ENCODE measurements at places on chromosomes 11 and 22. TPM values are rescaled to one million over a fixed set of nuclear protein-coding genes. Genes with fewer than 3 reads are reported as not detected.
A peak's percentile ranks its signal among the peaks of the same experiment; 100 is the strongest.

Gene TMEM45B
- 30.8 TPM for total RNA-seq

DNA sequence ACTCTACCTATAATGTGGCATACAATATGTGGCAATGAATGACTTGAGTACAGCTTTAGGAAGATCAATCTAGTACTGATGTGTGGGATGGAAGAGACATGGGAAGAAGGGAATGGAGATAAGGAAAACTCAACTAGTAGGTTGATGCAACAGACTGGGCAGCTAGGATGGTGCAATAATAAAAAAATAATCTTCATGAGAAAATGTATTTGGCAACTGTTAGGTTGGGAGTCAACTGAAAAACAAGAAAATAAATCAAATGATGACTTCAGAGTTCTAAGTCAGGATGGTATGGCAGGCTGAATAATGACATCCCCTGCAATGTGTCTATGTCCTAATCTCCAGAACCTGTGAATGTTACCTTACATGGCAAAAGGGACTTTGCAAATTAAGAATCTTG lies 236.8 kb upstream of the PITPNB start:
- no peak overlapping the region for H3K27ac ChIP-seq
- H3K27me3 ChIP-seq = no peaks in the 10 kb centered on the region
- no peak overlapping the region for H3K4me3 ChIP-seq

Gene DLG2
- 2.7 TPM for total RNA-seq

GRCh38 chr11:11620173-11620920 lies 1.5 kb downstream of the GALNT18 start:
- H3K4me1 ChIP-seq = peaks cover 5% of the 10 kb centered on the region
- H3K27me3 ChIP-seq = no peaks in the 10 kb centered on the region
- H3K36me3 ChIP-seq = no peaks in the 10 kb centered on the region

Gene NUP50
- total RNA-seq = 158 TPM

GRCh38 chr11:2929531-2929949 lies 320 bp upstream of the PHLDA2 start:
- no peaks in the 10 kb centered on the region for H3K36me3 ChIP-seq
- DNase-seq = no peak
- no peaks in the 10 kb centered on the region for H3K27me3 ChIP-seq
- peaks cover 40% of the 10 kb centered on the region for H3K4me1 ChIP-seq

DNA sequence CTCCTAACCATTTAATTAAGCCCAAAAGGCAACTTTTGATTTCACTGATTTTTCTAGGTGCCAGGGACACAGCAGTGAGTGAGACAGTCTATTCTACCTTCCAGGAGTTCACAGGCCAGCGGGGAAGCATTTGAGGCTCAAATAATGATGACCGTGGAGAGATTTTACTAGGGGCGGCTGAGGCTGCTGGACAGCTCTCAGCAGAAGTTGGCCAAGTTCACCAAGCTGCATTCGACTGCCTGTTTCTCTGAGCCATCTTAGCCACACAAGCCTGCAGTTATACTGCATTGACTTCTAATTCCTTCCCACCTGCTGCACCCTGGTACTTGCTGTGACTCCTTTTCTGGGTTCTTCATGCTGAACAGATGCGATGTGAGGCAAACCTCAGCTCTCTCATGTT lies 168.9 kb upstream of the TBCEL start:
- no peaks in the 10 kb centered on the region for H3K36me3 ChIP-seq
- DNase-seq = no peak
- H3K4me3 ChIP-seq = no peak overlapping the region
- H3K27ac ChIP-seq = no peak overlapping the region
- H3K4me1 ChIP-seq = no peaks in the 10 kb centered on the region

DNA sequence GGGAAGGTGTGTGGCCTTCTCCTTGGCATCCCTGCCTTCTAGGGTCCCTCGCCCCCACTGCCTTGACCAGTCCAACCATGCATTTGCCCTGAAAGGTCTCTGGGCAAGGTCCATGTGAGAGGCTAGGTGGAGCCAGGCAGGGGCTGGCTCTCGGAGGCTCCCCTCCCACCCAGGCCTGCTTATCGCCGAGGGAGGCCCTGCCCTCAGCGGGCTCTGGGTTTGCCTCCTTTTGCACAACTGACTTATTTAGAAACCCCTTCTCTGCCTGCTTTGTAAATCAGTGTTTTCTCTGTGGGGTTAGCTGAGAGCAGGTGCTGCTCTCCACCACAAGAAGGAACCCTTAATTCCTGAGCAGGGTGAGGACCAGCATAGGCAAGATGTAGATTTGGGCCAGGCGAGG lies 47.7 kb downstream of the CD82 start:
- H3K4me3 ChIP-seq = no peak overlapping the region
- H3K36me3 ChIP-seq = peaks cover 17% of the 10 kb centered on the region
- peak; percentile 19 for DNase-seq
- no peaks in the 10 kb centered on the region for H3K27me3 ChIP-seq
- H3K27ac ChIP-seq = peak overlapping the region; percentile 34
- H3K4me1 ChIP-seq = peaks cover 90% of the 10 kb centered on the region

- H3K27me3 ChIP-seq = no peaks in the 10 kb centered on the region
- H3K27ac ChIP-seq = no peak overlapping the region
- H3K36me3 ChIP-seq = no peaks in the 10 kb centered on the region
- H3K4me1 ChIP-seq = no peaks in the 10 kb centered on the region
- no peak for DNase-seq
- H3K4me3 ChIP-seq = no peak overlapping the region
Observed at GRCh38 chr11:114236829-114237228, 59.4 kb upstream of the NNMT start.

DNA sequence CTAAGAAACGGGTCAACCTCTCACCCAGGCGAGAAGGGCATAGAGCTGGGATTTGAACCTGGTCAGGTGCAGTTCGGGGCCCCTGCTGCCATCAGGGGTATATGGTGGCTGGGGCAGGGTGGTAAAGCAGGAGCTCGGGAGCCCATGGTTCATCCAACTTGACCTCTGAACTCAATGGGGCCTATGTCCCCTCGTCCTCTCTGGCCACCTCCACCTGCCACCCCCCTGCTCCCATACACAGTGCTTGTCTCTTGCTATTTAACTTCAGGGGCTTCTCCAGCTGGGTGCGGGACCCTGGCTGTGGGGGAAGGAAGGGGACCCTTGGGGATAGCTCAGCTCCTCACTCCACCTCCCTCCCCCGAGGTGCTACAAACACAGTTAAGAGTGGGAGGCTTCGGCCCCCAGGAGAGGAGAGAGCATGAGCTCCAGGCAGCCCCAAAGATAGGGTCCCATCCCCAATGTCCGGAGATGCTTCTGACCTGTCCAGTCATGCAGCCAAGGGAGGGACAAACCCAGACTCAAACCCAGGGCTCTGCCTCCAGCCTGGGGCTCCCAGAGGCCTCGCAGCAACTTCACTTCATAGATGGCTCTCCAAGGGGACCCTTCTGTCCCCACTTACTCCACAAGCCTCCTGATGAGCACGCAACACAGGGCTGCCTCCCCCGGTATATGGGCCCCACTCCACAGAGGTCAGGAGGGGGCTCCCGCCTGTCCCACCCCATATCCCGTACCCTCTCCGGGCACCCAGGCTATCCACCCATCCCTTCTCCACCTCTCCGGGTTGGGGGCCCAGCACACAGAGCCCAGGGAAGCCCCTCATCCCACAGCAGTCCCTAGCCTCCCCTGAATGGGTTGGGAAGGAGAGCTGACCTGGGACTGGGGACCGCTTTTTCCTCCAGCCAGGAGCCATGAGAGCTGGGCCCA lies 712 bp downstream of the IL2RB start:
- no peaks in the 10 kb centered on the region for H3K27me3 ChIP-seq
- H3K27ac ChIP-seq = peak overlapping the region; percentile 95
- H3K36me3 ChIP-seq = peaks cover 3% of the 10 kb centered on the region
- peaks cover 63% of the 10 kb centered on the region for H3K4me1 ChIP-seq
- DNase-seq = no peak

GRCh38 chr22:27798511-27799014 lies 3.0 kb downstream of the MN1 start:
- no peaks in the 10 kb centered on the region for H3K36me3 ChIP-seq
- peaks cover 14% of the 10 kb centered on the region for H3K4me1 ChIP-seq
- no peak overlapping the region for H3K27ac ChIP-seq
- H3K4me3 ChIP-seq = no peak overlapping the region
- no peaks in the 10 kb centered on the region for H3K27me3 ChIP-seq

GRCh38 chr22:47460861-47461260 lies 698.4 kb downstream of the TBC1D22A start:
- no peak overlapping the region for H3K4me3 ChIP-seq
- no peaks in the 10 kb centered on the region for H3K4me1 ChIP-seq
- no peaks in the 10 kb centered on the region for H3K27me3 ChIP-seq
- H3K36me3 ChIP-seq = no peaks in the 10 kb centered on the region

DNA sequence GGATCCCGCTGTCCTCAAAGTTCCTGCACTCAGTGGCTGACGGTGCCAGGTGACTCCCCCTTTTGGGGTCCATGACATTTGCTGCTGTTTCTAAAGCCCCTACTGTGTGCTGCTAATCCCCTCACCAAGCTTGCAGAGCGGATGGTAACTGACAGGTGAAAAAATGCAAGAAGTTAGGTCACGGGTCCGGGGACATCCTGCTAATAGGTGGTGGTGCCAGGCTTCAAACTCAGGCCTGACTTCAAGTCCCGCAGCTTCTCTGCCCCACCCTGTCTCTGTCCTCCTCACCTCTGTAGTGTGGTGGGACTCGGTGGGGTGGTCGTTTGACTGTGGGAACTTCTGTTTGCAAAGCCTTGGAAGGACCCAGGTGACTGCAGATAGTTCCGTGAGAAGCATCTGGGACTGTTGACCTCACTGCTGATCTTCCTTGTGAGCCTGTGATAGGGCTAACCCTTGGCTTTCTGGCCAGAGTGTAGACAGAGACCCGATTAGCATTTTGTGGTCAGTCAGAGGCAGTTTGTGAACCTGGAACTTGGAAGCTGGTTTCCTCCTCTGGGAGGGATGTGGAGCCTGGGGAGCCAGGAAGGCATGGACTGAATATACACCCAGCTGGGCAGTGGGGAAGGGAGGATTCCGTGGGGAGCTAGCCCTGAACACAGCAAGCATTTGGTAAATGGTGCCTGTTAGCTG lies 115.4 kb upstream of the OR4B1 start:
- no peaks in the 10 kb centered on the region for H3K36me3 ChIP-seq
- H3K4me3 ChIP-seq = no peak overlapping the region
- no peak overlapping the region for H3K27ac ChIP-seq
- peaks cover 32% of the 10 kb centered on the region for H3K4me1 ChIP-seq
- no peaks in the 10 kb centered on the region for H3K27me3 ChIP-seq

Gene ZC3H12C
- 0.17 TPM for total RNA-seq

GRCh38 chr11:2778630-2779498 lies 79.1 kb upstream of the KCNQ1OT1 start:
- no peak overlapping the region for H3K4me3 ChIP-seq
- H3K27me3 ChIP-seq = no peaks in the 10 kb centered on the region
- H3K4me1 ChIP-seq = peaks cover 12% of the 10 kb centered on the region
- no peaks in the 10 kb centered on the region for H3K36me3 ChIP-seq
- DNase-seq = no peak

- H3K27me3 ChIP-seq = no peaks in the 10 kb centered on the region
- no peak overlapping the region for H3K4me3 ChIP-seq
- no peaks in the 10 kb centered on the region for H3K36me3 ChIP-seq
- peaks cover 8% of the 10 kb centered on the region for H3K4me1 ChIP-seq
- no peak overlapping the region for H3K27ac ChIP-seq
Observed at GRCh38 chr22:22923930-22924329, 36.3 kb downstream of the IGLL5 start.
